ENCODE measurements at places on chromosomes 4 and X.
A peak's percentile ranks its signal among the peaks of the same experiment; 100 is the strongest.

DNA sequence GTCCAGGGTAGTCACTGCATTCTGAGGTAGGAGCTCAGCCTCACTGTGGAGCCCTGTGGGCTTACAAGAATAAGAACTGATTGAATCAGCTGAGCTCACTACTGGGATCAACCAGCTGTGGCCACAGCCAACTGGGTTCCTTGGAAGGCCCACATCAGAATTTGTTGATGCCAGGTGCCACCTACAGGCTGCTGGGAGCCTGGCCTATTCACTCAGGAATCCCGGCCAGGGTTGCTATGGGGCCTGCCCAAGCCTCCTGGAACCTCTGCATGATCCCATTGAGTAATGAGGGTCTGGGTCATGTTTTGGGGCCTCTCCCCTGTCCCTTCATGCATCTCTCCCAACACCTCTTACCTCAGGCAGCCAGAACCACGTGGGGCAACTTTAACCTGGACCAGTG, 53.9 kb upstream of the KIAA1210 start:
- DNase-seq = no peak

DNA sequence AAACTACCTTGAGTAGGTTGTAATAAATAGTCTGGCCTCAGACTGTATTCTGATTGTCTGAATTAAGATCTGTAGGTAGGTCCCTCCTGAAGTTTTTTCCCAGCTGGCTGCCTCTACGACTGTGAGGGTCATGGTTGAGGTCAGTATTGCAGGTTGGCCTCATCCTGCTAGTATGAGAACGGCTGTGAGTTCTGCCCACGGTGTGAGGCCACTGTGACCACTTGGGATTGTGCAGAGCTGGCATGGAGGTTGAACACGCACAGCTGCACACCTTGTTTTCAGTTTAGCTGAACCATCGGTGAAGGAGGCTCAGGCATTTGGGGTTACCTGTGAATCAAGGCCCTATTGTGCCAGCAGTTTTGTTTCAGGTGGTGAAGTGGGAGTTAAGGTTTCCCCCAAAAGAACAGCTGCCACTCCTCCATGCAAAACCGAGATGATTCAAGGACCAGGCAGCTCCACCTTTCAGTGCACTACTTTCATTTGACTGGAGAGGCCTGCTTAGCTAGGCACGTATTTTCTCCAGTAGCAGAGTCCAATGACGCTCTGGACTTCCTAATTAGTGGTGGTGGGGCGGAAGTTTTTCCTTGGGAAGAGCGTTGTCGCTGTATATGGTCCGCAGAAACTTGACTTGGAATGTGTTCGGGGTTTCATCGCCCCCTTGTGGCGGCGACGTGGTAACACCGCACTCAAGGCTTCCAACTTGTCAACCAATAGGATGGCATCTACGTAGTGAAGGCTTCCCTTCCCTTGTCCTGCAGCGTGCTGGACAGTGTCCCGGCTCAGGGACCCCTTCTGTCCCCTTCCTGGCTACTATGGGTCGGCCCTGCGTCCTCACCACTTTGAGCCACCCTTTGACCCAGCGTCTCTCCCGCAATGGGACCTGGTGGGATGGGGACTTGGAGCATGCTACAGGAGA, 13.8 kb downstream of the CMC4 start:
- peak; percentile 36 for DNase-seq

DNA sequence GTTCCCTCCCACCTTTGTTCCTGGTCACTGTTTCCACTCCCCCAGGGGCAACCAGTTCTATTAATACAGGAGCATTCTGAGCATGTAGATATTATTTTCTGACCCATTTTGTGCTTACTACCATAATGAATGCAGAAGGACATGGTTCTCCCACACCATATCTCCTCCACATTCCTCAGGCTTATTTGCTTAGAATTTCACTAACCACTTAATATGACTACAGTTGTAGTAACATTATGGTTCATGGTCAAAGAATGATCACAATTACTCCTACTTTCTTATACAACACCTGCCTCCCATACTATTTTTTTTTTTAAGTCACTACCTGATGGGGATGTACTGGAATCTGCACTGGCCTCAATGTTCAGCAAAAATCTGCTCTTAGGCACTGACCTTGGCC, 7.5 kb upstream of the FAM184B start:
- no peak for DNase-seq

DNA sequence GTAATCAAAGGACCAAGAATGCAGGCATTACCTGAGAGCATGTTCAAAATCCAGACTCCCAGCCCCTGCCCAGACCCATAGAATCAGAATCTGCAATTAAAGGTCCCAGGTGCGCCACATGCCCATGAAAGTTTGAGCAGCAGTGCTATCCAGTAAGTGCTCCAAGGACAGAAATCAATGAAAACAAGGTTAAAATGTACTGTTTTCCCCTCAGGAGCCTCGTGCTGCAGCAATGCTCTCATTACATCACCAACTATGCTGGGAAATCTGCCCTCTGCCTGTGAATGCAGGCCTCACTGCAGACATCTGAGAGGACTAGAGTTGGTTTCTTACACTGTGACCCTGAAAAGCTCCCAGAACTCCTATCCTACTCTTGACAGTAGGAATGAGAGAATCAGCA, 21.1 kb downstream of the ANXA5 start:
- DNase-seq = no peak

DNA sequence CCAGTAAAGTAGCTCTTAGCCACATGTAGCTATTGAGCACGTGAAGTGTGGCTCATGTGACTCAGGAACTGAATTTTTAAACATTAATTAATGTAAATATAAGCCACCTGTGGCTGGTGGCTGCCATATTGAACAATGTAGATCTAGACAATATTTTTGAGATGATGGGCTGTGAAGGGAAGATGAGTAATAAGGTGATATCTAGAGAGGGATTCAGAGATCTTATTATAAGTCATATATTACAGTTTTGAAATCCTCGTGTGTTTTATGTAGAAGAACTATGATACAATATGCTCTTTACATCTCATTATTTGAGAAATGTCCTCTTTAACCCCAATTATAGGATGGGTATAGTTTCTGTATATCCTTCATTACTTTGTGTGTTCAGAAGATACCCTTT, 5.6 kb downstream of the GAR1 start:
- DNase-seq = no peak

DNA sequence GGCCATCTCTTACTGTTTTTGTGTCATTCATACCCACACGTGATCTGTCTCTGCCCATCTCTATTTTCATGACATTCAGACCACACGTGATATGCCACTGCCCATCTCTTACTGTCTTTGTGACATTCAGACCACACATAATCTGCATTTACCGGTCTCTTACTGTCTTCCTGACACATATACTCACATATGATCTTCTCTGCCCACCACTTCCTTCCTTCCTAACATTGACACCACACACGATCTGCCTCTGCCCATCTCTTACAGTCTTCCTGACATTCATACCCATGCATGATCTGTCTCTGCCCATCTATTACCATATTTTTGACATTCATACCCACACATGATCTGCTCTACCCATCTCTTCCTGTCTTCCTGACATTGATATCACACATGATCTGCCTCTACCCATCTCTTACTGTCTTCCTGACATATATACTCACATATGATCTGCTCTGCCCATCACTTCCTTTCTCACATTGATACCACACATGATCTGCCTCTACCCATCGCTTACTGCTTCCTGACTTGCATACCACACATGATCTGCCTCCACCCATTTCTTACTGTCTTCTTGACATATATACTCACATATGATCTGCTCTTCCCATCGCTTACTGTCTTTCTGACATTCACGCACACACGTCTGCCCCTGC, 36.1 kb downstream of the SCML1 start:
- no peak for DNase-seq

GRCh38 chr4:128341634-128342033, 54.0 kb upstream of the PGRMC2 start:
- no peak for DNase-seq

DNA sequence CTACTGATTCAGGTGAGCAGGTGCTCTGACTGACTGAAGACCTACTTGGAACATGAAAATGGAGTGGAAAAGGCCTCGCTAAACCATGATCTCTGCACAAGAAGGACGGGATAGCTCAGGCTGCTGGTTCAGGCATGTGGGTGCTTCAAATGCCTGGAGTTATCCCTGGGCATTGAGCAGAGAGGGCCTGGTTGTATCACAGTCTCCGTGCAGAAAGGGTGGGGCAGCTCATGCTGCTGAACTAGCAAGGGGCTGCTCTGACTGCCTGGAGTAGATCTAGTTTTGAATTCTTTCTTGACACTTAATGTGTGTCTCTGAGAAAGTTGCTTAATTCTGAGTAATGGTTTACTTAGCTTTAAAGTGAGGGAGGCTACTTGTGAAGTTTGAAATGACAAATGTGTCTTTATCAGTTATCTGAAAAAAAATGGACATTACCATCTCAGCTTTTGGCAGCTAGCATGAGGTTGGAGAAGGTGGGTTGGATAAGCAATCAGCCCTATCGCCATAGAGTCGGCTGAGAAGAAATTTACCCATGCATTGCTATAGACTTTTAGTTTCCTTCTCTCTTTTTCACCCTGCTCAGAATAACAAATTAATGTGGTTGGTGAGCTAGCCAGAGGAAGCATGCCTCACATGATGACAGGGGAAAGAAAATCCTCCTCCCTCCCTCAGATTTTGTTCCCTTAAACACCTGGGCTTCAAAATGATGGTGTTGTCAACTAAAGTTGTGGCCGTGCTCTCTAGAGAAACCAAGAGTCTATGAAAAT, 832.4 kb downstream of the STIM2 start:
- DNase-seq = no peak

- DNase-seq = no peak
These were observed 7.4 kb downstream of the COL25A1 start for GRCh38 chr4:109295081-109295480.

DNA sequence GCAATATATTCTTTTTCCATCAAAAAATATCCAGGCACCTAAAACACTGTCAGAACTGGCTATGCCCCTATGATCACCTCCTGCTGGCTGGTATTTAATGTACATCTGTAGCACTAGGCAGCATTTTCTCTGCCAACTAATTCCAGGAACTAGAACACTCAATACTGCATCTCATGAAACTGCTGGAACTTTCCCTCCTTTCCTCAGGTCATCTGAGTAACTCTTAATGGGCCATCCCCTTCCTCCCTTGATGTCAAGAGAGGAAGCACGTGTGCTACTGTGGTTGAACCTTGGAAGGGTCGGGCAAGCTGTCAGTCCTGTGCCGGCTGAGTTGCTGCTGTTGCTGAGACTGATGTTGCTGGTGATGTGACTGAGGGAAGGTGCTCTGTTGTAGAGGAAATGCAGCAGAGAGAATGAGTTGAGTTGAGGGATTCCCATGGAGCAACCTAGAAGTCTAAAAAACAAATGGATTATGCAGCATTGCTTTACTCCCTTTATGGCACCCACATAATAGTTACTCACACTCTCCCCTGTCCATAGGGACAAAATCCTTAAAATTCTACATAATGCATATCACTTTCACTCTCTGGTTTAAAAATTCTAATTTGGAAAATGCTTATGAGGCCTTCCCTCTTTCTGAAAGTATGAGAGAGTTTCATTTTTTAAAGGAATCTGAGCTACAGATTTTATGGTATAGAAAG, 39.5 kb downstream of the TMEM165 start:
- no peak for DNase-seq

DNA sequence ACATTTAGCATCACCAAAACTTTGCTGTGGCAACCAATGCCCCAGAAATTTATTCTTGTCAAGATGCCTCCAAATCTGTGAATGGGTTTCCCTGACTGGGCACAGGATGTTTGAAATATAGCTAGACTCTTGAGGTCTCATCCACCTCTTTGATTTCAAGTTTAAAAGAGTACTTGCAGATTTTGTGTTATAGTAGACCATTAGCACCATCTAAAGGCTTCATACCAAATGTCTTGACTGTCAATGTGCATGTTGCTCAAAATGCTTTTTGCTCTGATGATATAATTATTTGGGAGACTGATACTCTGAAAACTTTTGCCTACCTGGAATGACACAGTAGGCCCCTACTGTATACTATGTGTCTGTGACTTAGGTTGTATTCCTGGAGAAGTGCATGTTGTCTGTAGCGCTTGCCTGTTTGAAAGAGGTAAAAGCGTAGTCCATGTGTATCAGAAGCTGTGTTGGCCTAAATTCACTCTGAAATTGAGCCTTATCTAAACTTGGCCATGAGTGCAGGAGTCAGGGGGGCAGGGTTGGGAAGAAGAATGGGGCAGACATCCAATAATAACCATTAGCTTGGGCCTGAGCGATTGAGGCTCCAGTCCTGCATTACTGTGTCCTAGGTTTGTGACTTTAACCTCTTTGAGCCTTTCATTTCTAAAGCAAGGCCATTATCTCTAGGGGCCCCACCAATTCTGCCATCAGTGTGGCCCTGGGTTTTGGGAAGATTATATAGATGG, 33.8 kb downstream of the NDP start:
- no peak for DNase-seq

DNA sequence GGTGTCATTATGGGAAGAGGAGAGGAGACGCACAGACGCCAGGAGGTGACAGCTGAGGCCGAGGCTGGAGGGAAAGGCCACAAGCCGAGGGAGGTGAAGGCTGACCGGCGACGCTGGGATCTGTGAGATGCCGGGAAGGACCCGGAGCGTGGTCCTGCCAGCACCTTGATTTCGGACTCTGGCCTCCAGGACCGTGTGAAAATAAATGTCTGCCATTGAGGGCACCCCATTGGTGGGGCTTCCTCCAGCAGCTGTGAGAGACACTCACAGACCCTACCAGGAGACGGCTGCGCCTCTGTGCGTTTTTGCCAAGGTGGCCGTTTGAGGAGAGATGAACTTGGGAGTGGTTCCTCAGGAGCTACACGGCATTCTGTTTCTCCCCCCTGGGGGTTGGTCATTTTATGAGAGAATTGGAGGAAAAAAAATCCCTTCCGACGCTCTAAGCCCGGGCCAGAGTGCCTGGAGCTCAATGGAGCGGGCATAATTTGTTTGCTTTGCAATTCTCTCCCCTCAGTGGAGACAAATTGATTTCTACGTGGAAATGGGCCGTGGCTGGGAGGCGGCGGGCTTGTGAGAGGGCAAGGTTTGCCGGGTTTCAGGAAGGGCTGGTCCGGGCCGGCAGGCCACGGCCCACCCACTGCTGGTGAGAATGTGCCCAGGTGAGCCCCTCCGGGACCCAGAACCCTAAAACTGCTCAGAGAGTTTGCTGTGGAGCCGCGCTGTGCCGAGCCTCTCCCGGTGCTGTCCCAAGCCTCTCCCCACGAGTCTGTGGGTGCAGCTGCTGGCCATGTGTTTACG, 53.9 kb downstream of the CPZ start:
- no peak for DNase-seq

DNA sequence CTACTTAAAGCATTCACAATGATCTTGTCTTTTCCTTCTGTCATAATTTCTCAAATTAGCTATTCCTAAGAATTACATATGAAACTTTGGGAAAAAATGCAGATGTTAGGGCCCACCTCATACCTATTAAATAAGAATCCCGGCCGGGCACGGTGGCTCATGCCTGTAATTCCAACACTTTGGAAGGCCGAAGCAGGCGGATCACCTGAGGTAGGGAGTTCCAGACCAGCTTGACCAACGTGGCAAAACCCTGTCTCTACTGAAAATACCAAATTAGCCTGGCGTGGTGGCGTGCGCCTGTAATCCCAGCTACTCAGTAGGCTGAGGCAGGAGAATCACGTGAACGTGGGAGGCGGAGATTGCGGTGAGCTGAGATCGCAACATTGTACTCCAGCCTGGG, 158.4 kb upstream of the TLL1 start:
- DNase-seq = no peak

- no peak for DNase-seq
These were observed 61.3 kb upstream of the PRRG1 start for GRCh38 chrX:37287741-37288444.

Measured in brain pericyte (primary cell).